ENCODE measurements at places on chromosomes 6 and 20.

- DNase-seq = no peak
Observed at GRCh38 chr6:1202201-1202600, 109.7 kb upstream of the FOXQ1 start.

- DNase-seq = no peak
Observed at GRCh38 chr6:44044154-44044539, 83.1 kb downstream of the MRPL14 start.

DNA sequence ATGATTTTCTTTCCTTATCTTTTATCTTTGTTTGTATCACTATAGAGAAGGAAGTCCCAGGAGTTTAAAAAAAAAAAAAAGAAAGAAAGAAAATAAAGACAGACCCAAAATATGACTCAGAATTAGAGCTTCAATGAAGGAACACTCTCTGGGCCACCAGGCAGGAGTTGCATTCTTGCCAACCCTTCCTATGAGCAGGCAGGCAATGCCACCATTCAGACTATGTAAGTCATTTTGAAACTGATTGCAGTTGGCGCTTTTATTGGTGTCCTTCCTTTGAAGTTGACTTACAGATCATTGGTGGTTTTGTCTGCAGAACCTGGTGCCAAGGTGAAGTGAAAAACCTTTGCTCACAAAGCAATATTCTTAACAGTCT is 50.3 kb downstream of the MYB start:
- no peak for DNase-seq

DNA sequence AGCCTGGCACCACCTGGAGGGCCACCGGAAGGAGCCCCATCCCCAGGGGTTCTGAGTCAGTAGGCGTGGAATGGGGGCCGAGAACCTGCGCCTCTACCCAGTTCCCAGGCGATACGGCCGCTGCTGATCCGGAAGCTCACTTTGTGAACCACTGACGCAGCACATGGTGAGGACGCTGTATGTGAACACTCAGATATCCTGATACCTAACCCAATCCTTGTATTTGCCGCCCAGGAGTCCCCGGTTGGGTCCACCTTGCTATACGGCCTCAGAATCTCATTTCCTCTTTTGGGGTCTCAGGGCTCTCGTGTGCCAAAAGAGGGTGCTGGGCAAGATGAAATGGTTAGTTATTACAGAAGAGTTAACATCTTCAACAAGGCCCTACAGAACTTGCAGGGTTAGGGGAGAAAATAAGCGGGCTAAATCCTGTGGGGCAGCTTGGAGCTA is 604 bp upstream of the RAB5IF start:
- peak; percentile 63 for DNase-seq

- DNase-seq = peak; percentile 74
Observed at GRCh38 chr20:38032585-38033329, 499 bp downstream of the TTI1 start.

GRCh38 chr20:15310361-15310760 is 972.9 kb upstream of the FLRT3 start:
- DNase-seq = no peak

DNA sequence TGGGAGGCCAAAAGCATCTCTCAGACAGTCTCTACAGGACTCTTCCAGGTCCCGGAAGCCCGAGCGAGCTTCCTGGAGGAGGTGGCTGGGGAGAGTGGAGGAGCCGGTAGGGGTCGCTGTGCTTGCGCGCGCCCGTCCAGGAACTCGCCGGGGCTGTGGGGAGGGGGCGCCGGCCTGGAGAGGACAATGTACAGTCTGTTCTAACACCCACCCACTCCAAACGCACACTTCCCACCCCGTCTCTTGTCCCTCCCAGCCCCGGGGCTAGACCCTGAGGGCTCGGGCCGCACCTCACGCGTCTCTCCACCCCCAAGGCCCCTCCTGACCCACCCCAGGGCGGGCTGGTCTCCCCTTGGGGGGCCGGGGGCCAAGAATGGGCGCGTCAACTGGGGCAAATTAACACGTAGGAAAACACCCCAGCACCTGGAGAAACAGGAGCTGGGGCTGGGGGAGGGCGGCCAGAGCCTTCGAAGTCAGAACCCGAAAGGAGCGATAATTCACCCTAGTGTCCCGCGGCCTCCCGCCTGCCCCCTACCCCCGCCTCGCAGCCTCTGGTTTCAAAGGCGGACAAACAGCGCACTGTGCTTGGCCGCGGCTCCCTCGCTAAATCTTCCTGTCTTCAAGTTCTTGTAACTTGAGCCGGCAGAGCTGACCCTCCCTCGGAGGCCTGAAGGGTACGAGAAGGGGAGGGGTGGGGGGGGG is 103.2 kb upstream of the FOXP4 start:
- DNase-seq = no peak

DNA sequence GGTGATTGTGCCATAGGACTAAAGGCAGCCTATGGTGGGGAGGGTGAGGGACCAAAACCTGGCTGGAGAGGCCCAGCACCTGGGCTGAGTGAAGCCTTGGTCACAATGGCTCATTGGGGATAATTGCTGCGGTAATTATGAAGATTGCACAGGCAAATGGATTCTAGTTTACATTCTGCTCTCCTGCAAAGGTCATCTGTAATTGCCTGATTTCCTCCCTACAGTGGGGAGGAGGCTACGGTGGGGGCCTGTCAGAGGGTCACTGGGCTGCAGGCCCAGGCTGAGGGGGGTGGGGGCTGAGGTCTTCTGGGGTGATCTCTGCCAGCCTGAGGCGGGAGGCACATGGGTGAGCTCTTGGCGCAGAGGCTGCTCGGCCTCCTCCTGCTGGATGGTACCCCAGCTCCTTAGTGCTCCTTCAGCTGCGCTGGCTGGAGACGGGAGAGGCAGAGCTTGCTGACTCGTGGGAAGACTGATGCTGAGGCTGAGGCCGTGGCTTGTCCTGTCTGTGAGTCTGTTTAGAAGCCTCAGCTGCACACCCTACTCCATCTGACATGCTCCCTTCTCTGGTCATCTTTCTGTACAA is 30.3 kb downstream of the PACSIN1 start:
- DNase-seq = no peak

DNA sequence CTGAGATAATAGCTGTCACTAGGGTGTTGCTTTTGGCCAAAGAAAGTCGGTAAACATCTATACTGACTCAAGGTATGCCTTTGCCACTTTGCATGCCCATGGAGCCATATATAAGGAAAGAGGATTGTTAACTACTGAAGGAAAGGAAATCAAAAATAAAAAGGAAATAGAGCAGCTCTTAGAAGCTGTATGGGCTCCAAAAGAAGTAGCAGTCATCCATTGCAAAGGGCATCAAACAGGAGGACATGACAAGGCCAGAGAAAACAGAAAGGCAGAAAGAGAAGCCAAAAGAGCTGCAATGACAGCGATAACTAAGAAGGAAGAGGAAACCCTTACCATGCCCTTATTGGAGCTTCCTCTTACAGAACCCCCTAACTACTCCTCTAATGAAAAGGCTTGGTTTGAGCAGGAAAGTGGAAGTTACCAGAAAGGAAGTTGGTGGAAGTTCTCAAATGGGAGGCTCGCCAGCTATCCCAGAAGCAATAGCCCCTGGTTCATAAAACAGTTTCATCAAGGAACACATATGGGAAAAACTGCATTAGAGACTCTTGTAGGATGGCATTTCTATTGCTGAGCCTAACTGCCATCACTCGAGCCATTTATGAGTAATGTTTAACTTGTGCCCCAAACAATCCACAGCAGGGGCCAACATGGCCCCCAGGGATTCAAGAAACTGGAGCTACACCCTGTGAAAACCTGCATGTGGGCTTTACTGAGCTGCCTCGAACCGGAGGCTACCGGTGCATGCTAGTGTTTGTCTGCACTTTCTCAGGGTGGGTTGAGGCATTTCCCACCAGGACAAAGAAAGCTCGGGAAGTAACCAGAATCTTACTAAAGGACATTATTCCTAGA is 7.0 kb downstream of the IL22RA2 start:
- DNase-seq = no peak

- no peak for DNase-seq
Observed at GRCh38 chr6:15073883-15074465, 171.9 kb upstream of the JARID2 start.
